ENCODE measurements at places on chromosomes 7 and 10.

GRCh38 chr7:70347463-70348254 is 749.4 kb downstream of the AUTS2 start:
- DNase-seq: no peak

DNA sequence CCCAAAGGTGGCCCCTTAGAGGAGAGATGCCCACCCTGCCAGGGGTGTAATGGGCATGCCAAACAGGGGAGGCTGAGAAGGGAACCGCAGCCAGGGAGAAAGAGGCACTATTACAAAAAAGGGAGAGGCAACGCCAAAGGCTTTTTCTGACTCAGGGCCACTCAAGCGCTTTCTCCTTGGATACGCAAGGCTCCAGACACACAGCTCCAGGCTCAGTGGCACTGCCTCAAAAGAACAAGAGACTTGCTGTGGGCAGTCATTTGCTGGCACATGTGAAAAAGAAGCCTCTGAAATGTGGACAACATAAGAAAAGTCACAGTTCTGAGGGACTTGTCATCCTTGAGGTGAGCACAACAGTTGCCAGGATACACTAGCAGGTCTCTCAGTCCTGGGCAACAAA is 128.4 kb downstream of the DGKI start:
- no peak for DNase-seq

- no peak for DNase-seq
Observed at GRCh38 chr7:47924266-47924665, 24.0 kb downstream of the PKD1L1 start.

DNA sequence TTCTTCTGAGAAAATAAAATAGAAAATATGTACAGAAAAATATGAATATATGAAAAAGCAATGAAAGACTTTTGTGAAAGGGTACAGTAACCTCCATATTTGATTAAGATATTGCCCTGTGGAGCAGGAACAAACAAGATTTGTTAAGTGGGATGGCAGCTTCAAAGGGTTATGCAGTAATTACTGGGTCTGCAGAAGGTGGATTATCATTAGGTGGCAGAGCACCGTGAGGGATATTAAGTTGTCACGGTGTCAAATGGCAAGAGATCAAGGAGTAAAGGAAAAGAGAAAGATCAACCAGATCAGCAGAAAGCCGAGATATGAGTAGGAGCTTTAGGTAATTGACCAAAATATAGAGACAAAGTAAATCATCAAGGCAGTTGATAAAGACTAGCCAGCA is 44.1 kb downstream of the DGKB start:
- DNase-seq: no peak

- DNase-seq: no peak
Observed at GRCh38 chr7:94445696-94446194, 51.0 kb downstream of the COL1A2 start.

Measured in NCI-H187 (cell line).